ENCODE measurements at places on chromosomes 7 and 10.

DNA sequence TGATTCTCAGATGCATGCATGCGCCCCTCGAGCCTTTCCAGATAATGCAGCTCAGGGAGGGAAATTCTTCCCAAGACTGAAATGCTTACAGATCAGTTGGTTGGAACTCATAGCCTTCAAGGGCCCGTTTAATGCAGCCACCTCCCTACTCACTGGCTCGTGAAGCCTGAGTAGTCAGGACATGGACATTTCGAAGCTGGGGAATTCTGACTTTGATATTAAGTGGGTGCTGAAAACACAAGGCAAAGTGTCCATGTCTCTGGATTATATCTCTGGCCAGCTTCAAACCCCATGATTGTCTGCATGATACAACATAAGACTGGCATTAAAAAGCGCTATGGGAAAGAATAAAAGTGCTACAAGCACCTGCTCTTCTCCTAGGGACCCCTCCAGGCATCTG, 207.5 kb downstream of the HERPUD2 start:
- no peak for DNase-seq

GRCh38 chr7:50660830-50661175, 95.6 kb upstream of the DDC start:
- no peak for DNase-seq

GRCh38 chr10:9858816-9859215, 1158.9 kb upstream of the CELF2 start:
- DNase-seq = no peak

DNA sequence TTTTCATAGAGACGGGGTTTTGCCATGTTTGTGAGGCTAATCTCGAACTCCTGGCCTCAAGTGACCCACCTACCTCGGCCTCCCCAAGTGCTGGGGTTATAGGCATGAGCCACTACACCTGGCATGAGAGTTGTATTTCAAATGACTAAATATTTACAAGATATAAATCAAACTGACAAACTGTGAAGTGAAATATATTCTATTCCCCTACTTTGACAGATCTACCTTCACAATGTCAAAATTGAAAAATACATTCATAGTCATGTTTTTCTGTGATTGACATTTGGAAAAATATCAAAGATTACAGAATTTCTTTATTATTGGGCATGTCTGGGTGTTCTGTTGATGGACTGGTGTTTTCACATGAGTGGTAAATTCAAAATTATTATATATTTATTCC, 16.4 kb upstream of the SNX10 start:
- no peak for DNase-seq

- DNase-seq = no peak
Measured at GRCh38 chr10:42859256-42859655, 76.7 kb downstream of the BMS1 start.

DNA sequence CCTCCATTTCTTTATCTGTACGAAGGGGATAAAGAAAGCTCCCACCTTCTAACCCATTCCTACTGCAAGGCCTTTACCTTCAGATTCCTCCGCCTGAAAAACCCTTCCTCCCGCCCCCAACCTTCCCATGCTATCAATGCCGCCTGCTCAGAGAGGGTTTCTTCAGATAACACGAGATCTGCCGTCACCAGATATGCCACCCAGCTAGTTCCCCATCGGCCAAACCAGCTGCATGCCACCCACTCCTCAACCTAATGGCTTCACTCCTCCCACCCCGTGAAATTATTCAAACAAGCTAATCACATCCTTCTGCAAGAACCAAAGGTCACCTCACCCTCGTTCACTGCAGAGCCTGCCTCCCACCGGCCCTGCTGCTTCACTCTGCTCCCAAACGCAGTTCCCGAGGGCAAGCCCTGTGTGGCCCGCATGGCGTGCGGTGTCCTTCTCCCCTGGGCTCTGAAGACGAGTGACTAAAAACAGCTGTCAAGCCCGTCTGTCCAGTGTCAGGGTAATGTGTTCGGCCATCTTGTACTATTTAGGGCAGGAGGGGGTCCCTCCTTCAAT, 46.8 kb upstream of the TMEM213 start:
- DNase-seq = no peak

DNA sequence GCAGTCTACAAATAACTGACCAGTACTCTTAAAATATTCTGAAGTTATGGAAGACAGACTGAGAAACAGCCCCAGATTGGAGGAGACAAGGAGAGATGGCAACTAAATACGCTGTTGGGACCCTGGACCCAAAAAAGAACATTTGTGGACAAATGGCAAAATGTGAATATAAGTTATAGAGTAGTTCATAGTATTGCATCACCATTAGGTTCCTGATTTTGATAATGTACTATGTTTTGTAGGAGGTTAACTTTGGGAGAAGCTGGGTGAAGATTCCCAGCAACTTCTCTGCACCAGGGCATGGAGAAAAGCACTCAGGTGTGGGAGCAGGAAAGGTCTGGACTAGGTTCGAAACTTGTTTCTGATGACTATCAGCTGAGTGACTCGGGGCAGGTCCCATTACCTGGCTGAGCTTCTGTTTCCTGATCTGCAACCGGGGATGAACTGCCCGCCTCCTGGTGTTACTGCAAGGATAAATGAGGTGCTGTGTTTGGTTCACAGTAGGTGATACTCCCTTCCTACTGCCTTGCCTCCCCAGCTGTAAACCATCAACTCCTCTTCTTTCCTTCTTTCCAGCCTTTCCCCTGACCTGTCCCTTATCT, 48.2 kb downstream of the EEPD1 start:
- no peak for DNase-seq

DNA sequence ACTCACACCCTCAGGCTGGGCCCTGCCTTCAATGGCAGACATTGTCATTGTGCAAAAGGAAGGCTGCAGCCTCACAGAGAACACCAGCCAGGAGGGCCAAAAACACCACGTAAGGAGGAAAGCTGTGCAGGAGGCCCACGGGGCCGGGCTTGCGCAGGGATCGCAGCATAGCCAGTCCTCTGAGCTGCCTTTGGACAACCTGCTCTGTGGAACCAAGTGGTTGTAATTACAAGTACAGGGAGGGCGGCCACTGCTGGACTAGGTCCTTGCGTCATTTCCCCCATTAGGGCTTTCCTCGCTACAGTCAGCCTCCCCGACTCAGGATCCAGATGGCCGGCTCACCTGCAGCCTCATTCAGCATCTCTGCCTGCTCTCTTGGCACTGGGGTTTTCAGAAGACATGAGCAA, 66.9 kb downstream of the FAM53B start:
- DNase-seq = no peak
